Activated T-helper 9 cell treated with anti-CD3 and anti-CD28 coated beads, Interleukin-2, amount 50 U/mL, for 16 hours (primary cell): ENCODE measurements at places on chromosomes 6 and 20.

- no peak for DNase-seq
Observed at GRCh38 chr6:150235218-150235617, 92.4 kb downstream of the PPP1R14C start.

DNA sequence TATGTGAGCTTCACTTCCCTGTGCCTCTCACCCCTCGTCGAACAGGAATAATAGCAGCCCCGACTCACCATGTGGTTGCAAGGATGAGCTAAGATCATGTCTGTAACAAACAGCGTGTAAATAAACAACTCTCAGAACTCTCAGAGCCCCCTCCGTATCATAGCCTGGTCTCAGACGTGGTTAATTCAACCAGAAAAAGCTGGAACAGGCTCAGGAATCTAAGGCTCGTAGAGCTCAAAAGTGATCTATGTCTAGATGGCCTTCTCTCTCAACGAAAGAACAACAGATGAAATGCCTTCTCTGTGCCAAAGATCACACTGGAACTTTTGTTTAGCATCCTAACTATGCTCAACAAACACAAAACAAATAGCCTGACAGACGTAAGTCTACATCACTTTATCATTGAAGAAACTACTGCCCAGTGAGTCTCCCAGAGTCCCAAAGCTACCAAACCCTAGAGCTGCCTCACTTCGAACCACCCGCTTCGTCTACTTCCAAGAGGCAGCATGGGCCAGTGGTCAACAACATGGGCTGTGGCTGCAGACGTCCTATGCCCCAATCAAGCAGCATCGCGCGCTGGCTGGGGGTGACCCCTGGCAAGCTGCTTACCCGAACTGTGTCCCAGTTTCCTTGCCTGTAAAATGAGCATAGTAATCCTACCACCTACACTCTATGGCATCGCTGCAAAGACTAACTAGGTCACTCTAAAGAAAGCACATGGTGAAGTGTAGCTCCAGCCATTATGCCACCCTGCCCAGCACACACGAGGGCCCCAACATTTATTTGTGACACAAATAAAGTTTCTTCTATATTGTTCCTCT is 35.1 kb downstream of the NFATC2 start:
- DNase-seq: no peak

- no peak for DNase-seq
Observed at GRCh38 chr20:44195605-44196004, 8.6 kb upstream of the JPH2 start.

GRCh38 chr6:103872678-103873077 is 987.0 kb downstream of the HACE1 start:
- no peak for DNase-seq

DNA sequence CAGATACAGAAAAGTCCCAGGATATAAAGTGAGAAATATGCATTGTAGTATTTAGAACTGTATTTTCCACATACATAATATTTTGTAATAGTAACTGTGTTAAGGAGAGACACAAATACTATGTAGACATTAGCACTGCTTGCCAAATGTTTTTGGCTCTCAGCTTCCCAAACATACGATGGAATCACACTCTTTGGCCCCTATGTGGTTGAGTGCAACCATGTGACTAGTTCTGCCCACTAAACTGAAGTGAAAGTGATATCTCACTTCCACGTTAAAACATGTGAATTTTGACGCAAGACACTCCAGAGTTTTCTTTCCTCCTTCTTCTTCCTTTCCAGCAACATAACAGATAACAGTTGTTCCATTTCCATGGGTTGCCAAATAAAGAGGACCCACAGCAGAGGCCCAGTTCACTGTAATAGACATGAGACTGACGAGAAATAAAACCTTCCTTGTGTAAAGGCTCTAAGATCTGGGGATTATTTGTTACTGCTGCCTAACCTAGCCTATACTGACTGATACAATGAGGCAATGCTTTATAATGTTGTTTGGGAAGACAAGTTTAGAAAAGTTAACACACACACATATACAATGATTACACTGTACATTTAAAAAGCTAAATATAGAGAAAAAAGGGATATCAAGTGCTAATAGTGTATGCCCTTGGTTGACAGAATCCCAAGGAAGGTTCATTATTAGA is 97.2 kb downstream of the PTPRT start:
- no peak for DNase-seq

- DNase-seq: no peak
Observed at GRCh38 chr6:162395181-162395580, 332.4 kb downstream of the PRKN start.

DNA sequence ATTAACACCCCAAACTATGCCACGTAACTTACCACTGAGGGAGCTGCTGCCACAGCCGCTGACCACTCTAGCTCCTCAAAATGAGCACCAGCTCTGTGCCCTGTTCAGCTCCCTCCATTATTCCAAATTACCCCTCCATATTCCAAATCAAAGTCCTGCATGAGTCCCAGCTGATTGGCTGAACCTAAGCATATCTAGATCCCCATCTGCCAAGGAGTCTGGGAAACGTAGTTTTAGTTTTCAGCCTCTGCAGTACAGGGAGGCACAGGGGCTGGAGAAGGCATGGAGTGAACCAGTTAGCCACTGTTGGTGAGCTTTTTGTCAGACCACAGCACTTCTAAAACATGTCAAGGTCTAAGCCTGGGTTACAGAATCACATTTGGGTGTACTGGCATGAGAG is 15.9 kb downstream of the UNC5CL start:
- DNase-seq: no peak

DNA sequence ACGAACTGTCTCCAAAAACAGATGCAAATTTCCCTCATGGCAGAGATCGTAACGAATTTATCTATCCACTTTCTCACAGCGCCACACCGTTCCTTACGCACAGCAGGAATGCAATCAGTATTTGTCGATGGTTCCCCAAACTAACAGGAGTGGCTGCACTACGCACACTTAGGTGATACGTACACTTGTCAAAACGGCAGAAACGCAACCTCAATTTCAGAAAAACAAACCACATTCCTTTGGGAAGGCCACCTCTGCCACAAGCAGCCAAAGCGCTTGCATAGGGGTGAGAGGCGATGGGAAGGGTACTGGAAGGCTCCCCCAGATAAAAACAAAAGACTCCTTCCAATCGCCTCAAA is 638 bp downstream of the MDN1 start:
- DNase-seq: no peak

GRCh38 chr6:167565884-167566599 is 241.2 kb downstream of the TTLL2 start:
- DNase-seq: no peak

DNA sequence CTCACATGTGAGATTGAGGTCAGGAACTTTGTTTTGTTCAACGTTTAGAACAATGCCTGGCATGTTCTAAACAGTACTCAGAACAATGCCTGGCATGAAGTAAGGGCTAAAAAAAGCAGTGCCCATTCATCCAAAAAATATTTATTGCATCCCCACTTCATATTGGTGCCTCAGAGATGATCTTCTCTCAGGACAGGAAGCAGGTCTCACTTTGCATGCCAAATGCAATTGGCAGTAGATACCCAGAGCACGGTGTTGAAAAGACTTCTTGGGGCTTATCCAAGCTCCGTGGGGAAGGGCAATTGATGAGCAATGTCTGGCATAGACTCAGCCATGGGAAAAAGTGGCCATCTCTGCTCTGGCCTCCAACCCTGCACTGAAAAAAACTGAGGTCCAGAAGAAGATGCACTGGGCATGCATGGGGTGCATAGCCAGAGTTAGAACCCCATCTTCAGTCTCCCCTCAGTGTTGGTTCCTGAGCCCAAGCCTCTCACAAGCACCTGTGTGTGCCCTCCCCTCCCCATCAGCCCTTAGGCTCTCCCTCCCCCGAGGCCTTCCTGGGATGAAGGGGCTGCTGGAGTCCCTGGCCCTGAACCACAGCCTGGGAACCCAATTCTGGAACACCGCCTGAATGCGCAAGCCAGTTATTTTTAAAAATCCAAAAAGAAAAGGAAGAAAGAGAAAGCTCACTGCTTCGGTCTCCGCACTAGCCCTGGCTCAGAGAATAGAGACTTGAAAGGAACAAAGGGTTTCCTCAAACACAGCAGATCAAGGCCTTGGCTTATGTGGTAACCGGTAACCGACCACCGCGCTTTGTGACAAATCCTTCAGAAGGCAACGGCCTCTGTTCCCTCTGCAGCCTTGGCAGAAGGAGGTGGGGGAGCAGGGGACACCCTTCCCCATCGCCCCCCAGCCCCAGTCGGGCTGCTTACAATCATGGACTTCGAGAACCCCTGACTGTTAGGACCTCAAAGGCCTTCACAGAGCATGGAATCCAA is 78.5 kb upstream of the SIRPA start:
- DNase-seq: no peak

DNA sequence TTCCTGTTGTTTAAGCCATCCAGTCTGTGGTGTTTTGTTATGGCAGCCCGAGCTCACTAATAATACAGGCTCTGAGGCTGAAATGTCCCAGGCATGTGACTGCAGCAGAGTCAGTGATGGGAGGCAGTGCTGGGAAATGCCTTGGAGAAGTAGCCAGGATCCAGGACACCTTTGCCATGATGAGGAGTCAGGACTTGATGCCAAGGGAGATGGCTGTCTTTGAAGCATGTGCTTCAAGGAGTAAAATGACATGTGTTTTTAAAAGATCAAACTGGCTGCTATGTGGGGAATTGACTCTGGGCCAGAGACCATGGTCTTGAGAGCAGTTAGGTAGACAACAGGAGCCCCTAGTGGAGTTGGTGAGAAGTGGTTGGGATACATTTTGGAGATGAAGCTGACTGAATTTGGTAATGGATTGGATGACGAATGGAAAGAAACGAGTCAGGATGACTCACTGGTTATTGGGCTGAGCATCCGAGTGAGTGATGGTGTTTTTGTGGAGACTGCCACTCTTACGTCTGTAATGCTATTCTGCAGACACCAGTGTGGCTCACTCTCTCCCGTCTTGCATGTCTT is 322.2 kb downstream of the PLCB1 start:
- no peak for DNase-seq

DNA sequence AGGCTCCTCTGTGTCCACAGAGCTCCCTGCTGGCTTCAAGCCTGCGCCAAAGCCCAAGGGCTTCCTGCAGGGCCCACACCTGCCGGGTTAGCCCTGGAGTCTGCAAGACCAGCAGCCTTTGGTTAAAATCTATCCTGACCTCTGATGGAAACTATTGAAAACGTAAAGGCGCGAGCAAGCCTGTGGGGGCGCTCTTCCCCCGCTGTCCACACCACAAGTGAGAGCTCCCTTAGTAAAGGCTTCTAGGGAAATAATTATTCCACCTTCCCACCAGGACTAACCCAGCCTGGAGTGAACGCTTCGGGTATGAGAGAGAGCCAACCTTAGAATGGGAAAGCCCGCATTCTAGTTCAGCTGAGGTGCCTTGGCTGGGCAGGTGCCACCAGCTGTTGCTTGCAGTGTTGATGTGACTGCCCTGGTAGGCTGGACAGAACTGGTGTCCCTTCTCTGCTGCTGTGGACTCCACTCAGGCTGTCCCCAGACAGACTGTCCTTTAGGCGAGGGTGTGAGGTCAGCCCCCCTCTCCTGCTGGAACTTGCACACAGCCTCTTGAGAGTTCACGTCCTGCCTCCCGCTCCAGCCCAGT is 68.7 kb downstream of the SYTL3 start:
- DNase-seq: no peak

- no peak for DNase-seq
Observed at GRCh38 chr20:7361321-7361720, 578.9 kb downstream of the HAO1 start.

GRCh38 chr6:34462551-34462971 is 3.3 kb upstream of the PACSIN1 start:
- no peak for DNase-seq

- no peak for DNase-seq
Observed at GRCh38 chr6:148348335-148348734, 5.7 kb downstream of the SASH1 start.

DNA sequence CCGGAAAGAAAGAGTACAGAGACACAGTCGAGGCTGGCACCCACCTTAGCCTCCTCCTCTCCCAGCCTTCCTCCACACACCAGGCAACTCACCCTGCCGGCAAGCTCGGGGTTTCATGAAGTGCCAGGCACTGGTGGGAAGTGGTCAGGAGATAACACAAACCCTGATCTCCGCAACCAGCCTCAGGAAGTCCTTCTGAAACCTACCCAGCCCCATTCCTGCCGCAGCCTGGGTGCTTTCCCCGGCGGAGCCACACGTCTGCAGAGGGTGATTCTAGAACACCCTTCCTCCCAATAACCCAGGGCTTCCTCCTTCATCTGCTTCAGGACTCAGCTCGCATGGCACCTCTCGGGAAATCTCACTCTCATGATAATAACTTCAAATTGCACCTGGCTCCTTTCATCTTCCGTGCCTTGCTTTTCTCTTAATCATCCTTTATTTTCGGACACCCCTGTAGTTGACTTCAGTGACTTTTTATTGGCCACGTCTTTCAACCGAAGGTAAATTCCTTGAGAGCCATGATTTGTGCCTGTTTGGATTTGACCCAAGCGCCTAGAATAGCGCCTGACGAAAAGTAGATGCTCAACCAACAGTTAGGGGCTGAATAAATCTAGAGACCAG is 8.7 kb upstream of the HLA-E start:
- DNase-seq: no peak

DNA sequence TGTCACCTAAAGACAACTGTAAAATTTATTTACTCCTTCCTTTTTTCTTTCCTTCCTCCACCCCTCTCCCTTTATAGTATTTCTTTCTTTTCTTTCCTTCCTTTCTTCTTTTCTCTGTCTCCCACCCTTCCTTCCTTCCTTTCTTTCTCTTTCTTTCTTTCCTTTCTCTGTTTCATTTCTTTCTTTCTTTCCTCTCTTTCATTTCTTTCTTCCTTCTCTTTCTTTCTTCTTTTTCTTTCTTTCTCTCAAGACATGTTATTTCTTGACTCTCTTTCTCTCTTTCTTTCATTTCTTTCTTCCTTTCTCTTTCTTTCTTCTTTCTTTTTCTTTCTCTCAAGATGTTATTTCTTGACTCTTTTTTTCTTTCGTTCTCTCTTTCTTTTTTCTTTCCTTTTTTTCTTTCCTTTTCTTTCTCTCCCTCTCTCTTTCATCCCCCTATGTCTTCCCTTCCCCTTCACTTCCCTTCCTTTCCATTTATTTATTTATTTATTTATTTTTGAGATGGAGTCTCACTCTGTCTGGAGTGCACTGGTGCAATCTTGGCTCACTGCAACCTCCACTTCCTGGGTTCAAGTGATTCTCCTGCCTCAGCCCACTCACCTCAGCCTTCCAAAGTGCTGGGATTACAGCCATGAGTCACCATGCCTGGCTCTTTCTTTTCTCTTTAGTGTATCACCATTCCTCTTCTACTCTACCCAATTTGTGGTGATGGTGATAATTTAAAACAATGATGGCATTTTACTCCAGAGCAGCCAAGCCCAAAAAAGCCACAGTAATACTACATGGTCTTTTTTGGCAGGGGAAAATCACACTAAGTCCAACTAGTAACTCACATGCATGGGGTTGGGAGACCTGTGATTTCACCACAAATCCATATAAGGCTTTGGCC is 188.2 kb downstream of the ADGRG6 start:
- DNase-seq: no peak

- no peak for DNase-seq
Observed at GRCh38 chr6:18897350-18897749, 510.2 kb downstream of the RNF144B start.

GRCh38 chr6:129269076-129269475 is 386.1 kb downstream of the LAMA2 start:
- DNase-seq: no peak

- no peak for DNase-seq
Observed at GRCh38 chr20:34164381-34164984, 52.4 kb upstream of the EIF2S2 start.
